ENCODE measurements at places on chromosomes 4 and X. TPM values are rescaled to one million over a fixed set of nuclear protein-coding genes. Genes with fewer than 3 reads are reported as not detected.
A peak's percentile ranks its signal among the peaks of the same experiment; 100 is the strongest.

DNA sequence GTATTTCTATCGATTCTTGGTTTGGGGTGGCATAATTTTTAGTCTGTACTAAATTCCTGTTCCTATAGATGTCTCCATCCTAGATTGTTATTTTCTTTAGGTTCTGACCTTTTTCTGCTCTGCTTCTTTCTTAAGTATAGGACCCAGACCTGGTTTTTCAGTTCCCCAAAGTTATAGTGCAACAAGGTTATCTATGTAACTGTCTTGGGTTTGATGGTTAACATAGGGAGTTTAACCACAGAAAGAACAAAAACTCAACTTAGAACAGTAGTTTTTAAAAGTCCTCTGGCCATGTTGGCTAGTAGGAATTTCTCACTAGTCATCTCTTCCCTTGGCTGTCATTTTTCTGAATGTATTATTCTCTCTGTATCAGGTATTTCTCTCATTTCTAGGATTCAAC lies 38.8 kb upstream of the MAD2L1 start:
- H3K4me1 ChIP-seq: no peaks in the 10 kb centered on the region
- H3K27me3 ChIP-seq: no peaks in the 10 kb centered on the region
- H3K4me3 ChIP-seq: no peak overlapping the region
- no peak for DNase-seq
- no peaks in the 10 kb centered on the region for H3K36me3 ChIP-seq
- no peak overlapping the region for H3K27ac ChIP-seq

DNA sequence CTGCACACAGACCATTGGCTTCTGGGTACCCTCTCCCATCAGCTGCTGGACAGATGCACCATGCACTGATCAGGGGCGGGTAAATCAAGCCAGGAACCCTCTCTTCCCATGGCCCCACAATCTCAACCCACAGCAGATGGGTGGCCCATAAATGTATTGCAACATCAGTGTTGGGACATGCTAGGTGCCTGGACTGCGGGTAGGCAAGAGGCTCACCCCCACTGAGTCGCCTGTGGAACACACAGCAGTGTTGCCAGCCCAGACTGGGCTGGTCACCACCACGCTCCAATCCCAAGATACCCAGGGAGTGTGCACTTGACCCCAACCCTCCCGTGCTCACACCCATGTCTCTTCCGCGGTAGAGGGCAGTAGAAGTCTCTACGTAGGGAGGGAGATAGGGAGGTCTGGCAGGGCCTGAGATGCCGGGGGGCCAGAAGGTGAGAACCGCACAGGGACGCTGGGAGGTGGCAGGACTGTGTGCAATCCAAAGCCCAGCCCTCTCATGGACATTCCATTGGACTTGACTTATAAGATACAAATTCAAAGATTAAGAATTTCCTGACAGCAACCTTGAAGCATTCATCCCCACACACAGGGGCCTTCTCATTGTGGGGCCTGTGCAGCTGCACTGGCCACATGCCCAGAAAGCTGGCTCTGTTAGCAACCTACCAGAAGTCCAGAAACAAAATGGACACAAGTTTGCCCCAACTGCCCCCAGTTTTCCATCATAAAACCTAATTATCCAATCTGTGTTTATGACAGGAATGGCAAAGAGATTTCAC lies 183.7 kb downstream of the NSUN7 start:
- no peak overlapping the region for H3K27ac ChIP-seq
- H3K36me3 ChIP-seq: peaks cover 7% of the 10 kb centered on the region
- H3K4me3 ChIP-seq: no peak overlapping the region
- no peaks in the 10 kb centered on the region for H3K4me1 ChIP-seq
- H3K27me3 ChIP-seq: no peaks in the 10 kb centered on the region

The CCDC149 gene
- 5.8 TPM for total RNA-seq

The KDR gene
- 1.8 TPM for total RNA-seq

The MYOZ2 gene
- not detected for total RNA-seq

The FAAH2 gene
- total RNA-seq: 3.6 TPM

DNA sequence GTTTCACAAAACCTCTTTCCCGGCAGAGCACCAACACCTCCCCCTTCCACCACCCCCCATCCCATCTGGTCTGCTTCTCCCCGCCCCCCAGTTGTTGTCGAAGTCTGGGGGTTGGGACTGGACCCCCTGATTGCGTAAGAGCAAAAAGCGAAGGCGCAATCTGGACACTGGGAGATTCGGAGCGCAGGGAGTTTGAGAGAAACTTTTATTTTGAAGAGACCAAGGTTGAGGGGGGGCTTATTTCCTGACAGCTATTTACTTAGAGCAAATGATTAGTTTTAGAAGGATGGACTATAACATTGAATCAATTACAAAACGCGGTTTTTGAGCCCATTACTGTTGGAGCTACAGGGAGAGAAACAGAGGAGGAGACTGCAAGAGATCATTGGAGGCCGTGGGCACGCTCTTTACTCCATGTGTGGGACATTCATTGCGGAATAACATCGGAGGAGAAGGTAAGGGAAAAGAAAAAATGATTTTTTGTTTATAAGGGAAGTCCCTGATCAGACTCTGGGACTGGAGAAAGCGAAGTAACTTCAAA lies at the start of gene PDGFRA:
PDGFRA (plus strand) TSS at position 333 of the 541 bp plus-strand sequence. CDS start 29,476 bp downstream, outside the sequence.
- peak; percentile 53 for DNase-seq
- no peak within 1 kb of the TSS for H3K27ac ChIP-seq
- peaks cover 93% of the 10 kb centered on the region for H3K27me3 ChIP-seq
- peak within 1 kb of the TSS; percentile 84 for H3K4me3 ChIP-seq

The HTRA3 gene
- total RNA-seq: 6.9 TPM

- H3K27ac ChIP-seq: no peak overlapping the region
- H3K4me3 ChIP-seq: no peak overlapping the region
- H3K36me3 ChIP-seq: no peaks in the 10 kb centered on the region
- no peak for DNase-seq
- no peaks in the 10 kb centered on the region for H3K4me1 ChIP-seq
Observed at GRCh38 chr4:131159261-131159660, 1989.8 kb upstream of the PCDH10 start.

DNA sequence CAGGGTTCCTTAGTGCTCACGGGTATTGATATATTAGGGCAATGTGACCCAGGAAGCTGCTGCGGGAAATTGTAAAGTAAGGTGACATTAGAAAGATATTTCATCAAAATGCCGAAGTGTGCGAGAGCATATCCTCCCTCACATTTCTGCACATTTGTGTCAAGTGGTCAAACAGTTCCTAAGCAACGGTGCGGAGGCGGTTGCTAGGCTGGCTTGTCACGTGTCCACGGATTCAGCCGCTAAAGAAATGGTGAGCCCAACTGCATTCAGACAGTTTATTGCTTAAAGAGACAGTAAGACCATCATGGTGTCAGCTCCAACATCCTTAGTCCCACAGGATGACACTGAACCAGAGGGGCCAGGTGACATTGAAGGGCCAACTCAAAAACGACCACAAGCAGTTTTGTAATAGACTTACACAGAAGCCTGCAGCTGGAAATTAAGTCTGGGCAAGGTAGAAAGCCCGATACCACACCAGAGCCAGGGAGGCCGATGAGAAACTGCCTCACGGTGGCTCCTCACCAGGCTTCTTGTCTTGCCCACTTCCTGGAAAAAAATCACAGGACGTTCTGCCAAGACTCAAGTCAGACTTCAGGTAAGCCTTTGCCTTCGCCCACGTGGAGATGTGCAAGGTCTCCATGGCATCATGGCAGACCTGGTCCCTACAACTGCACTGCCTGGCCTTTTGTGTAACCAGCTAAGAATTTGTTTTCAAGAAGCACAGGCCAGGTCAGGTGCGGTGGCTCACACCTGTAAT lies 50.4 kb downstream of the USP11 start:
- no peaks in the 10 kb centered on the region for H3K36me3 ChIP-seq
- H3K27ac ChIP-seq: no peak overlapping the region
- H3K4me3 ChIP-seq: no peak overlapping the region

The RASGEF1B gene
- 26.7 TPM for total RNA-seq

The NR0B1 gene
- 50.6 TPM for total RNA-seq

DNA sequence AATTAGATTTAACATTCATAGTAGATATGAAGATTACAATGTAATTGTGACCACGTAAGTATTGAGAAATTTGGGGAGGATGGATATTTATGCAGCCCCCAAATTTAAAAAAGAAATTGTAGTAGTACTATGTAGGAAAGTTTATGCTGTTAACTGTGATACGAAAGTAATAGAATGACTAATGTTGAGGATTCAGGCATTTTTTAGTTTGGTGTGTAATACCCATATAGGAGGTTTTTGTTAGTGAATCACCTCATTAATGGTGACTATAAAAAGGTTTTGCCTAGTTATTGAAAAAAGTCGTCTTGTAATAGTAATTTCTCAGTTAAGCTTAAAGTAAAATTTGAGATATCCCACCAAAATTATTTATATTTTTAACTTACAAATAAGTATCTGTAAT lies 67.2 kb downstream of the SMARCAD1 start:
- H3K27ac ChIP-seq: no peak overlapping the region
- H3K4me1 ChIP-seq: no peaks in the 10 kb centered on the region
- peaks cover 95% of the 10 kb centered on the region for H3K36me3 ChIP-seq
- H3K4me3 ChIP-seq: no peak overlapping the region

The CBR4 gene
- 55.6 TPM for total RNA-seq

DNA sequence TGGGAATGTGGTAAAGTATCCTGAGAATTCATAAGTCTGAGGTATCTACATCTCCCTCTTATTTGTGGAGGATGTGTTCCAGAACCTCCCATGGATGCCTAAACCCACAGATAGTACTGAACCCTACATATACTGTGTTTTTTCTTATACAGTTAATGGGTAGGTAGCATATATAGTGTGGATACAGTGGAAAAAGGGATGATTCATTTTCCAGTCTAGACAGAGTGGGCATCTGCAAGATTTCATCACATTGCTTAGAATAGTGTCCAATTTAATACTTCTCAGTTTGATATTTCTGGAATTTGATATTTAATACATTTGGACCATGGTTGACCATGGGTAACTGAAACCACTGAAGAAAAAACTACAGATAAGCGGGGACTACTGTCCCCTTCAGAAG lies 155.0 kb upstream of the ANKRD50 start:
- no peaks in the 10 kb centered on the region for H3K36me3 ChIP-seq
- DNase-seq: no peak
- H3K27ac ChIP-seq: no peak overlapping the region
- H3K27me3 ChIP-seq: no peaks in the 10 kb centered on the region
- H3K4me3 ChIP-seq: no peak overlapping the region

The POU3F4 gene
- total RNA-seq: not detected

DNA sequence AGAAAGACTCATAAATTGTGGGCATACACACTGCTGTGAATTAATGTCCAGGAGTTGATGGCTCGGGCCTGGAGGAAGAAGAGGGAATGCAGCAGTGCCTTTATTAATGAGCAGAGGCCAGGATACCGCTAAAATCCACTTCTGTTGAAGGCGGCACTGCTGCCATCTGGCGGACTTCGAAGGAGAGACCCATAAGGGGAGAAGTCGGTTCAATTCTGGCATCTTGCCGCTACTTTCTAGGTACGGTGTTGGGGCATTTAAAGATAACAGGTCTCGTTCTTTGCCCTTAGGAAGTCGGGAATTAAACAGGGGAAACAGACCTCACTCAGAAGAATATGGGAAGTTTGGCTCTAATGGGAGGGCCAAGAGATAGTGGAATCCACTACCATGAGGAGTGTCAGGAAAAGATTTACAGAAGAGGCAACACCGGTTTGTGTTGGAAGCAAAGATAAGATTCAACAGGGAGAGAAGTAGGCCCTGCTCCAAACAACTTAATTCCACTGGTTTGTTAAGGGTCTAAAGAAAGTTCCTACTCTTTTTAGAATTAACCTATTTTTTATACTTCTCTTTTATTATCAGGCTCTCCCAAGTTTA lies 133.6 kb upstream of the GIMD1 start:
- H3K27ac ChIP-seq: no peak overlapping the region
- no peak overlapping the region for H3K4me3 ChIP-seq
- peak; percentile 88 for DNase-seq
- no peaks in the 10 kb centered on the region for H3K27me3 ChIP-seq

GRCh38 chrX:133650239-133650638 lies 234.9 kb upstream of the GPC4 start:
- no peak for DNase-seq
- no peaks in the 10 kb centered on the region for H3K27me3 ChIP-seq
- H3K36me3 ChIP-seq: no peaks in the 10 kb centered on the region
- no peaks in the 10 kb centered on the region for H3K4me1 ChIP-seq

The GAGE2A gene
- total RNA-seq: not detected

The MOSPD2 gene
- 10.8 TPM for total RNA-seq

GRCh38 chr4:153206534-153206933 lies 2.3 kb downstream of the TRIM2 start:
- H3K27me3 ChIP-seq: no peaks in the 10 kb centered on the region
- peak overlapping the region; percentile 74 for H3K27ac ChIP-seq
- peak; percentile 86 for DNase-seq
- H3K4me3 ChIP-seq: peak overlapping the region; percentile 87
- peaks cover 25% of the 10 kb centered on the region for H3K36me3 ChIP-seq

- no peaks in the 10 kb centered on the region for H3K4me1 ChIP-seq
- H3K36me3 ChIP-seq: no peaks in the 10 kb centered on the region
- H3K4me3 ChIP-seq: no peak overlapping the region
- DNase-seq: no peak
- H3K27ac ChIP-seq: no peak overlapping the region
Observed at GRCh38 chr4:127741247-127741646, 11.0 kb downstream of the SLC25A31 start.

DNA sequence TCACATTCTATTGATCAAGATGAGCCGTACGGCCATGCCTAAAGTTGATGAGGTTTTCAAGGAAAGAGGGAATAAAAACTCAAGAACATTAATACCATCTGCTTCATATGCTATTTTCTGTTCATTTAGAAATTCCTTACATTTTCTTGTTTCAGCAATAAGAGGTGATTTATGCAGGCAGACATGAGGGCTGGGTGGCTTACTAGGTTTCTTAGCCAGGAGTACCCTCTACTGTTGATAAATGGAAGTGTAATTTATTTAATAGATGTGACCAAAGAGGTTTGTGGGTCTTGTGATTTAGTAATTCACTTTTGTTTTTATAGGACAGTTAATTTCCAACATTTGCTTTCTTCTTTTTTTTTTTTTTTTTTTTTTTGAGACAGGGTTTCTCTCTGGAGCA lies 6.4 kb upstream of the SMIM9 start:
- H3K27ac ChIP-seq: no peak overlapping the region
- no peaks in the 10 kb centered on the region for H3K27me3 ChIP-seq
- H3K36me3 ChIP-seq: no peaks in the 10 kb centered on the region
- H3K4me1 ChIP-seq: no peaks in the 10 kb centered on the region
- DNase-seq: no peak

The PPEF1 gene
- total RNA-seq: 0.81 TPM

DNA sequence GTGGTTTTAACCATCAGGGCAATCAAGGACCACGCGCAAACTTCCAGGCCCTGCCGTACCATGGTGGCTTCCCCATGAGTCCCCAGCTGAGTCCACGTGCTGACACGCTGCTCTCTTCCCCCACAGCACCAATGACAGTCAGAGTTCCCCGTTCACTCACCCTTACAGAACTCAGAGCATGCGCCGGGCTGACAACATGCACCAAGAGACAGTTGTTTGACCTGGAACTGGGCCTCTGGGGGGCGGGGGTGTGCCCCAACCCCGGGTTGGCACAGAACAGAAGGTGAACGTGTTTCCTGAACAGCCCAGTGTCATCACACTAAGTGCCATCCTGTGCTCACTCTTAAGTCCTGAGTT lies 29.4 kb downstream of the IRF2 start:
- no peaks in the 10 kb centered on the region for H3K36me3 ChIP-seq
- H3K27ac ChIP-seq: no peak overlapping the region
- DNase-seq: no peak
- H3K4me1 ChIP-seq: peaks cover 2% of the 10 kb centered on the region
- H3K4me3 ChIP-seq: no peak overlapping the region

- H3K4me1 ChIP-seq: no peaks in the 10 kb centered on the region
- no peaks in the 10 kb centered on the region for H3K36me3 ChIP-seq
- H3K27me3 ChIP-seq: no peaks in the 10 kb centered on the region
- DNase-seq: no peak
Observed at GRCh38 chrX:122584981-122585380, 599.1 kb upstream of the GRIA3 start.

- H3K36me3 ChIP-seq: peaks cover 37% of the 10 kb centered on the region
- H3K4me3 ChIP-seq: no peak overlapping the region
- peak; percentile 72 for DNase-seq
Observed at GRCh38 chr4:38055566-38055965, 95.4 kb downstream of the PTTG2 start.

The CENPVL3 gene
- 1.8 TPM for total RNA-seq
